ENCODE measurements at places on chromosomes 1 and 21. TPM values are rescaled to one million over a fixed set of nuclear protein-coding genes. Genes with fewer than 3 reads are reported as not detected.

DNA sequence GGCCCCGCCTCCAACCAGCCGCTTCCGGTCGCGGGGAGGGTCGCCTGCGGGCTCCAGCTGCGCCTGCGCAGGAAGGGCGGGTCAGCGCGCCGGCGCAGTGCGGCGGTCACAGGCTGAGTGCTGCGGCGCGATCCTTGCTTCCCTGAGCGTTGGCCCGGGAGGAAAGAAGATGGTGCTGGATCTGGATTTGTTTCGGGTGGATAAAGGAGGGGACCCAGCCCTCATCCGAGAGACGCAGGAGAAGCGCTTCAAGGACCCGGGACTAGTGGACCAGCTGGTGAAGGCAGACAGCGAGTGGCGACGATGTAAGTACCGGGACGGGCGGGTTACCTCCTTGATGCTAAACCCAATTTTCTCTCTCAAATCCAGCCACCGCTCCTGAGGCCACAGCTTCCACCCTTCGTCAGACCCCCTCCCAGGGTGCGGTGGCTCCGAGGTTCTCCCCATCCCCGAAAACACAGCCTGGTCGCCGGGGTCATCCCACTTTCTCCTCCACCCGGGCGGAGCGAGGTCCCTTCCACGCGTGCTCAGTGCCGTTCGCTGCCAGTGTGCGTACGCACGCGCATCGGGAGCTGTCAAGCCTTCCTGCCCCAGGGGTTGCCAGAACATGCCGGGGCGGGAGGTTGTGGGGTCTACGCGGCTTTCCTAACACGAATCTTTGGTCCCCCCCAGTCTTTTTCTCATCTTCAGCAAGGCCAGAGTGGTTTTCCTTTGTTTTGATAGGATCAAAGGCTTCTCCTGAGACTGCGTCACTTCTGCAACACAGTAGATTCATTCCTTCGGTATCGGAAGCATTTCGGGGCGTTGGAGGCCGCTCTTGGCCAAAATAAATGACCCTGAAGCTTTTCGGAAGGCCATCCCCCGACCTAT, at the start of gene SARS1:
Gene SARS1, plus strand, starts transcription at position 95 of the 870 bp plus-strand sequence. Its CDS starts 75 bp downstream, at position 170.
- peak; percentile 89 for DNase-seq

Gene ZBTB37
- 13.3 TPM for total RNA-seq

GRCh38 chr1:16230744-16231143, 6.2 kb downstream of the CPLANE2 start:
- no peak for DNase-seq

- DNase-seq: no peak
Observed at GRCh38 chr1:214448536-214448935, 102.9 kb downstream of the PTPN14 start.

DNA sequence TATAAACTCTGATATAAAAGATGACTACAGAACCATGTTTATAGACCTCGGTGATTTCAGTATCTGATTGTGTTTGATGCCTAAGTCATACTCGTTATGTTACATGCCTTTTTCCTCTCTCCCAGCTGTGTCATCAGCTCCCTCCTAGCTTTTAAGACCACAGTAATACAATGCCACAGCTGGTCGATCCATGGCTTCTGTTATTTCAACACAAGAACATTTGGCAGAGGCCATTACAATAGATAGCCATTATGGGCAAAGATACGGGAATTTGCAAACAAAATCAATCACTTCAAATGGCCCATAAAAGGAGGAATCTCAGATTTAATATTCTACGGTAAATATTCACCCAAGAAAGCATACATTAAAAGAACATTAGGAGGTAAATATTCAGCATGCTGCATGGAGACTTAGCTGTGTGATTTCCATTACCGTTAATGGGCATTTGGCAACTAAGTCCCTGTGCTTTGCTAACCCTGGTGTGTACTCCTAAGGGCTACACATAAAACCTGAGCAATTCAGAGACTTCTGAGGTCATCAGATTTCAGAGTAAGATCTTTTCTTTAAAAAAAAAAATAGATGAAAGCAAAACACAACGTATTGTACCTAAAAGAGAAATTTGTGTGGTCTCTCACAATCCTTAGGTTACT, 153.4 kb downstream of the PIGK start:
- DNase-seq: no peak

Gene SERTAD4
- total RNA-seq: not detected

DNA sequence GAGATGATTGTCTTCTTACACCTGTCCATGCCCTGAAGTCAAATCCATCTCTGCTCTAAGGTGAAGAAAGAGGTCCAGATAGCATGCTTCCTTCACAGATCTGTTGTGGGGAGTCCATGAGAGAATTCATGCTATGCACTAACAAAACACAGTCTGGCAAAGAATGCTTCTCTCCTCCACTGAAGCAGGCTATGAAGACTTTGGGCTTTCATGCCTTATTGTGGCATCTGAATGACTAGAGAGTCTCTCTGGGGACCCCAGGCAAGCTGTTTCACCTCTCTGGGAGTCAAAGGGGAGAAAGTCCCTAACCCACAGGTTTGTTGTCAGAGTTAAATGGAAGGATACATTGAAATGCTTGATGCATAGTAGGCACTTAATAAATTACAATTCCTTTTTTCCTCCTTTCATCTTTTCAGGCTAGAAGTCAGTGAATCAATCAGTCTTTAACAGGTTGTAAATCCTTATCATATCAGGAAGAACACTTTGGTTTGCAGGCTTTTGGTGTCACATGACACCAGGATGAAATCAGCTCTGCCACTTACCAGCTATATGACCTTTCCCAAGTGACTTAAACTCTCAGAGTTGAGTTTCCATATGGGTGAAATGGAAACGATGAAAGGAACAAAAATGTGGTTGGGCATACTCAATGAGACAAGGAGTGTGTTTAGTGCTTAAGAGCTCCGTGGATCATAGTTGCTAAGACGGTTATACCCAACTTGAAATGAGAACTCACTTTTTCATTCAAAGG, 200.1 kb upstream of the DAB1 start:
- no peak for DNase-seq

DNA sequence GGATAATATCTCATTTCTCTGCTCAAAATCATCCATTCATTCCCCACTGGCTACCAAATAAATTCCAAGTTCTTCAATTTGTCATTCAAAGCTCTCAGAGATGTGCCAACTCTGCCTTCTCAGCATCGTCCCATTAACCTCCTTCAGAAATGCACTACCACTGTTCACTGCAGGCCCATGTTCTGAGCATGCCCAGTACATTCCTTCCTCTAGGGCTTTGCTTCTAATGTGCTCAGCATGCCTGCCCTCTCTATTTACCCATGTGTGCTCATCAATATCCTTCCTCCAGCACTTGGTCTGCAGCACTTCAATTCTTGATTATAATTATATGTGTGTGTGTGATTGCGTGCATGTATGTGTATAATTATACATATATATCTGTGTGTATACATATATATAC, 36.1 kb upstream of the RGS8 start:
- no peak for DNase-seq

- DNase-seq: no peak
Observed at GRCh38 chr1:19507516-19507915, 22.2 kb upstream of the CAPZB start.

DNA sequence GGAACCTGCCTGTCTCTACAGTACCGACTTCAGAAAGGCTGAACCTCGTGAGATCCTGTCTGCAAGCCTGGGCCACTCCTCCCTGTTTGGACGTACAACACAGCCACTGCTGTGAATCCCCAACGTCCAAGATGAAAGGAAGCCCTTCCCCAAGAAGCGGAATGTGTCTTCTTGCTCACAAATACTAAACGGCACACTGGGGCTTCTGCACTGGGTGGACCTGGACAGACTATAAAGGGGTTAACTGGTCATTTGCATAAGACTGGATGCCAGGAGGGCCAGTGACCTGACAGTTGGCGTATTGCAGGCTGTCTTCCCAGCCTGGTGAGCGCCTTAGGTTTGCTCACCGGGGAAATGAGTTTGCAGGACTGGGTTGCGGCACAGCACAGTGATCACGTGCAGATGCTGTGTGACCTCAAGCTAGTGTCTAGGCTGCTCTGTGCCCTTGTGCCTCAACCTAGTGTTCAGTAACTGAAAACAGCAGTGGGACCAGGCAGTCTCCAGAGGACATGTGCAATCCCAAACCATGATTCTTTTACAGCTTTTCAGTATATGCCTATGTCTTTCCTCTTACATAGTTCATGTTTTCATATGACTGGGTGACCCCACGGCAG, 19.5 kb upstream of the AJAP1 start:
- no peak for DNase-seq

DNA sequence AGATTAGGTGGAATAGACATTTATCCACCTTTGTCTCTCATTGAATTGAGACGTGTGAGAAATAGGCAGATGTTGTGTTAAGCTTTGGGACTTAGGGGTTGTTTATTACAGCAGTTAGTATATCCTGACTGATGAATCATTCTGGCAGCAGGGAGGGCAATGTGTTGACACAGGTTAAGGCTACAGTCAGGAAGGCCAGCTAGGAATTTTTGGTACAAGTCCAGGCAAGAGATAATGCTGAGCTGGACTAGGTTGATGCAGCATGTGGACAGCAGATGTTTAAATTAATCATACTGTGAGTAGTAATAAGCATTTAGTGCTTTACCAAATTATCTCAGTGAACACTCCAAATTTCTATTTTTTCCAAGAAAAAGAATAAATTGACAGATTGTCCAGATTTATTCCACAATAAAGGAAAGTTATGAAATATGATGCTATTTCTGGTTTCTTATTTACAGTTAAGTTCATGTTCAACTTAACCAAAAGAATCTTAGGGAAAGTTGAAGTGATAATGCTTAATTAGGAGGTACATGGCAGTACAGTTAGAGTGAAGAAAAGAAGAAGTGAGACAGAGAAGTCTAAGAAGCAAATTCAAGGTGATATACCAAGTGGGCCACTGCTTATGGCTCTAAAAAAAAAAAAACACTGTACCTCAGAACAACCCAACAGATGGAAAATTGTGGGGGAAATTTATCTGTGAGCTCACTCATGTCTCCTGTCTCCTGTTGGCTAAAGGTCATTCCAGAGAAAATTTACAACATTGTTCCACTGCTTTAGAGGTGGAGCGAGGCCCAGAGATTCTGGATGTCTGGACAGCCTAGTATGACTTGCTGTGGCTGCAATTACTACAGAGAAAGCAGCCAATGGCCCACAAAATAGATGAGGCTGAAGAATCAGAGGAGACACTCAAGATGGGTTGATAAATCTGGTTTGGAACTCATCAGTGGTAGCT, 102.7 kb upstream of the C21orf91 start:
- DNase-seq: no peak

Gene SLAMF1
- total RNA-seq: 59.3 TPM

DNA sequence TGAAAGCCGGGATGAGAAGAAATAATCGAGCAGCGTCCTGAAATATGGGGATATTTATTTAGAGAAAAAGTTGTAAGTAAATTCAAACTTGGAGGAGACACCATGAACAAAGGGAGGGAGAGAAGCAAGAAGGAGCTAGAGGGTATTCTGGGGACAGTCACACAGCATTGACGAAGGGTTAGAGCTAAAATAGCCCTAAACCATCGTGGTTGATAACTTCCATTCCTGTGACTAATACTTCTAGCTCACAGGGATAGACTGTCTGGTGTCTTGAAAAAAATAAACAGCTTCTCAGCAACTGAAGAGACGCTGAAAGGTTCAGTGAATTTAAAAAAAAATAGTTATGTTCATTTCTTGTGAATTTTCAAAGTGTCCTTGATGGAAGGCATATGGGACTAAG, 86.7 kb downstream of the LRRC53 start:
- no peak for DNase-seq

GRCh38 chr1:82932207-82932606, 1066.7 kb downstream of the TTLL7 start:
- no peak for DNase-seq

DNA sequence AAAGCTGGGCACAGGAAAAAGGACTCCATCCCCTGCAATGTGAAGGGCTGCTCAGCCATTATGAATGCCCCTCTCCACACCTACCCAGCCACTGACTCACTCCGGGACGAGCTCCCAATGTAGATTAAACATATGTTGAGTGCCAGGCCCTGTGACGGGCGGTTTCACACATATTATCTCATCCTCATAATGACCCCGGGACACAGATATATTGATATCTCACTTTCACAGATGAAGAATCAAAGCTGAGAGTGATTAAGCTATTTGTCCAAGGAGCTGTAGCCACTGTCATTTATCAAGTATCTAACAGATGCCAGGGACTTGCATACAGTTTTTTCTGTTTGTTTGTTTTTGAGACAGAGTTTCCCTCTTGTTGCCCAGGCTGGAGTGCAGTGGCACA, 35.0 kb upstream of the SLC30A1 start:
- no peak for DNase-seq

GRCh38 chr1:94275083-94275482, 37.7 kb upstream of the ARHGAP29 start:
- DNase-seq: no peak

Gene GJA8
- total RNA-seq: not detected

DNA sequence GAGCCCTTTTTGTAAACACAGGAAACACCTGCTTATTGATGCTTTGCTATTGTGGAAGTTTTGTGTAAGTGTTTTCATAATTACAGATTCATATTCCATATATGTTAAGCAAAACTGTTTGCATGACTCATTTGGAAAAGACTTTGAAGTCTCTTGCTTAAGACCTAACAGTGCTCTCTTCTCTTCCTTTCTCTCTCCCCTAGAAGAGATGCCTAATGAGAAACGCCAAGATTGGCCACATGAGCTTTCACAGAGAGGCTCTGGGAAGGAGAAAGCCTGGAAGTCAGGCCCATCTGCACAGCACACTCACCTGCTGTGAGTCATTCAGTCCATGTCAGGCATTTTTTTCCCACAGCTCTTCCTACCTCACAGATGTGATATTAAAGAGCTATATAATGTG, 101.6 kb upstream of the PALMD start:
- DNase-seq: no peak

All from activated CD8-positive, alpha-beta memory T cell treated with anti-CD3 and anti-CD28 coated beads, Interleukin-2, amount 10 ng/mL, durations not matched to agents 7 days and 5 days (primary cell).